ENCODE measurements at places on chromosomes 13 and 19. TPM values are rescaled to one million over a fixed set of nuclear protein-coding genes. Genes with fewer than 3 reads are reported as not detected.

Gene PTPRS
- 59.3 TPM for total RNA-seq

Gene ZNF534
- total RNA-seq, result not detected

Gene TRPC4
- 11.2 TPM for total RNA-seq

Gene ADAMTSL5
- 4.4 TPM for total RNA-seq

Gene GSX1
- total RNA-seq, result not detected

Gene PRRG2
- 0.16 TPM for total RNA-seq

Gene PRODH2
- total RNA-seq, result not detected

Gene ZNF681
- 1.6 TPM for total RNA-seq

Gene FXYD7
- total RNA-seq, result 0.25 TPM

Gene CPT1C
- 4.4 TPM for total RNA-seq

Gene NLRP5
- not detected for total RNA-seq

All from mesangial cell (primary cell).